ENCODE measurements at places on chromosomes 16 and 17. TPM values are rescaled to one million over a fixed set of nuclear protein-coding genes. Genes with fewer than 3 reads are reported as not detected.

Gene ZNF785
- total RNA-seq = 3.9 TPM

Gene TP53TG3
- total RNA-seq = 0.10 TPM

Gene MYH10
- 18.8 TPM for total RNA-seq

Gene SLFN14
- not detected for total RNA-seq

Gene SLC5A11
- total RNA-seq = not detected

Gene GFAP
- total RNA-seq = not detected

Gene KRT39
- total RNA-seq = 0.24 TPM

Gene COPRS
- 148 TPM for total RNA-seq

Gene P2RX1
- not detected for total RNA-seq

Gene NXN
- total RNA-seq = 8.4 TPM

Gene MYO1D
- total RNA-seq = 21.6 TPM

Gene MYH1
- total RNA-seq = not detected

Gene VPS35
- total RNA-seq = 123 TPM

Gene PRSS27
- 1.1 TPM for total RNA-seq

Gene SMIM5
- total RNA-seq = not detected

GRCh38 chr16:24088767-24089166 is 167.4 kb upstream of the CACNG3 start:
- DNase-seq = no peak

DNA sequence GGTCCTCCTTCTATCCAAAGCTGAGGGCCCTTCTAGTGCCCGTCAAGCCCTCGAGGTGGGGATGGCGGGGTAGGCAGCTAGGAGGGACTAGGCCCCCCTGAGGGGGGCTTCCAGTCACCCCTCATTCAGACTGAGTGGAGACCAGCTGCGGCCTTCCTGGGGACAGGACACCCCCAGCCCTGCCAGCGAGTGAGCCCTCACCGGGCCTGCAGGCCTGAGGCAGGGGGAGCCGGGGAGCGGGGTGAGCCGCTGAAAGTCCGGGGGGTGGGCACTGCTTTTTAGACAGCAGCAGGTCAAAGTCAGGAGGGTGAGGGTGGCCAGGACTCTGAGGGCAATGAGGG is 8.7 kb upstream of the KREMEN2 start:
- no peak for DNase-seq

- DNase-seq = no peak
Observed at GRCh38 chr17:80941743-80942422, 49.8 kb upstream of the CHMP6 start.

GRCh38 chr17:59346876-59347407 is 15.5 kb downstream of the YPEL2 start:
- no peak for DNase-seq

DNA sequence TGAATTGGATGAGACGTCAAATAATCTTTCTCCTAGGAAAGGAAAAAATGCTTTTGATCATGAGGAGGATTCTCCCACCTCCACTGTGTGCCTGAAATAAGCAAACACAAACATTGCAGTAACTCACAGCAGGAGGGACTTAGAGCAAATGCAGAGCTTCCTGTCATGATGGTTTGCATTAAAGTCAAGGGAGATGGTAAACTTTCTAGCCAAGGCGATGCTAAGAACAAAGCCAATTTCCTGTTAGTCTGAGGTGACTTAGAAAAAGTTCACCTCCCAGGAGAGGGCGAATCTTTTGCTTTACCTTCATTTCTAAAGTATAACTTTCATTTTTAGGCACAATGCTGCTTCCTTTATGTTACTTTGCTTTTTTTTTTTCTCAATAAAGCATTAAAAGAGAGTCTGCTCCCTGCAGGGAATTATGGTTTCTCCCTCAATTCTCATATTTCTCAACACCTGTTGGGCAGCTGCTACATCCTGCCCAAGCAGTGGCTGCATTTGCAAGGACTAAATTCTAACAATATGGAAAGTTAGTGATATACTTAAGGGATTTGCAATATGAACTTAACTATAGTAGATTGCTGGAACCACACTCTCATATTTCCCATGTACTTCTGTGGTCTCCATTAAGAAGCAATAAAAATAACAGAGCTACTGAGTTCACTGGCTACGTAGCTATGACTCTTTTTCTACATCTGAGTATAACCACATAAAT is 175.6 kb downstream of the PCTP start:
- DNase-seq = no peak

- DNase-seq = peak; percentile 28
Observed at GRCh38 chr16:23803591-23804123, 32.1 kb upstream of the PRKCB start.

DNA sequence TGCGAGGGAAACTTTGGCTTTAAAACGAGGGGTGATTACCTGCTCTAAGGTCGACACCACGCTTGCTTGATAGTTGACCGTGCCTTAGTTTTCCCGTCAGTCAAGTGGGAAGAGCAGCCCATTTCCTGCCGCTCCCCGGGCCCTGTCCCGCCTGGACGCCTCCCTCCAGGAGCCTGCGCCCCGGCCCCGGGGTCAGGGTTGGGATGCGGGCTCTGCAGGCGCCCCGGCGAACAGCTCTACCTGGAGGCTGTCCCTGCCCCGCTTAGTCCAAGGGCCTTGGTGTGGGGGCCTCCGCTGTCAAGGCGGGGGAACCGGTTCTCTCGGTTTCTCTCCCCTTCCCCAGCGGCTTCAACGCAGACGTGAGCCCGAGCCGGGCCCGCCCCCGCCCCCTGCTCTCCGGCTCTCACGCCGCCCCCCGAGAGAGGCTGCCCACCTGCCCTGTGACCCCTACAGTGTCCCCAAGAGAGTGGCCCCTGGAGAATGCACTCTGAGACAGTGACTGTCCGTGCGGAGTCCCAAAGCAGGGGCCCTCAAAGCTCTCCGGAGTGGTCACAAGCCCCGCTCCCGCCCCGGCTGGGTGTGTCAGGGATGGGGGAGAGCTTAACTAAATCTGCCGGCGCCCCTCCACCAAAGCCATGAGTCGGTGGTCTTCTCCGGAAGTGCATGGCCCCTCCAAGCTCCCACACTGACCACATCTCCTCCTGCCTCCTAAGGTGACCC is 117.4 kb upstream of the SMURF2 start:
- no peak for DNase-seq

DNA sequence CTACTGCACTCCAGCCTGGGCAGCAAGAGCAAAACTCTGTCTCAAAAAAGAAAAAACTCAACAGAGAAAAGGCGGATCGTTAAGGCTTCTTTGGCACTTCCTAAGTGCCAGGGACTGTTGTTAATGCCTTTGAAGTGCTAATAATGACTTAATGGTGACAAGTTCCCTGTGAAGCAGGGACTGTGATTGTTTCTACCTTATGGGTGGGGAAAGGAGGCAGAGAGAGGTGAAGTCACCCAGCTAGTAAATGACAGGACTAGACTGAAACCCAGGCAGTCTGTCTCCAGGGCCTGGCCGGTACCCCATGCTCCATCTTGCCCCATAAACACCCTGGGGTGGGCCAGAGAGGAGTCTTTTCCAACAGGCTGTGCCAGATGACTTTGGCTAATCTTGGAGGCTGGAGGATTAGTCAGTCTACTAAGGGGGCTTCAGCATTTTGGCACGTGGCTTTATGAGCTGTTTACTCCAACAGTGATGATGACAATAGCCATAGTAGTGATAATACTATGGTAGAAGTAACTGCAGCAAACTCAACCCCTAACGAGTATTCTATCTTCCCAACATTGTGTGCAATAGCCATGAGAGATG is 26.9 kb downstream of the ABCC1 start:
- no peak for DNase-seq

DNA sequence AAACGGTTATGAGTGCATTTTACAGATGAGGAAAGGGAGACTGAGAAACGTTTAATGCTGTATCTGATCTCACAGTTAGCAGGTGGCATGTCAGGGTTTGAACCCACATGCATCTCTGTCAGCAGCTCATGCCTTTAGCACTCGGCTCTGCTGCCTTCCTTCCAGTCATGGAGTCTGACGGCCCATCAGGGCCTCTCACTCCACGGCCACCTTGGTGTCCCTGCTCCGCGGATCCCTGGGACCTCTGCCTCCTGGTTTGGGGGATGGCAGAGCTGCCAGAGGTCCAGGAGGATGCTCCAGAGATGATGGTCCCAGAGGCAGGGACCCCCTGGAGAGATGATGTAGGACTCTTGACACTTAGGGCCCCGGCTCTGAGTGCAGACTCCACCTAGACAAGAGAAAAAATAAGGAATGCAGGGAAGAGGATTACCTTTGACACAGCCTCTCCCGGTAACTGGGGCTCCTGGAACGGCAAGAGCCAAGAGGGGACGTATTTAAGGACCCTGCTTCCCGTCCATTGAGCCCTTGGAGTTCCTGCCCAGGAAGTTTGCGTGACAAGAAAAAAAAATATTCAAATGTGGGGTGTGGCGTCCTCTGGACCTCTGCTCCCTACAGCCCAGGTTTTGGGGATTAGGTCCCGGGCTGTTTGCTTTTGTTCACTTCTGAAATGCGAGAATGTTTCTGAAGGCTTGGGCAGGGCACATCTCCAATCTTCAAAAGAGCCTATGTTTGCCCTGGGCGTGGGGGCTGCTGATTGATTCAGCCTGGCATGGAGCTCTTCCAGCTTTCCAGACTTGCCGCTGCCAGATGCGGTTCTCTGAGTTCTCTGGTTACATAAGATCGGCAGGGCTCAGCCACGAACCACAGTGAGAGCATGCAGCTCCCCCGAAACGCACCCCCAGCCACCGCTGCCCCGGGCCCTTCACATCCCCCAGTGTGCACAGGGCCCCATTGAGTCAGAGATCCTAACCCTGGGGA is at the start of gene ALDH3A1:
TSS of gene ALDH3A1 (minus strand) at position 470 of the 978 bp plus-strand sequence. CDS start 3,169 bp downstream, outside the sequence.
- peak; percentile 61 for DNase-seq

DNA sequence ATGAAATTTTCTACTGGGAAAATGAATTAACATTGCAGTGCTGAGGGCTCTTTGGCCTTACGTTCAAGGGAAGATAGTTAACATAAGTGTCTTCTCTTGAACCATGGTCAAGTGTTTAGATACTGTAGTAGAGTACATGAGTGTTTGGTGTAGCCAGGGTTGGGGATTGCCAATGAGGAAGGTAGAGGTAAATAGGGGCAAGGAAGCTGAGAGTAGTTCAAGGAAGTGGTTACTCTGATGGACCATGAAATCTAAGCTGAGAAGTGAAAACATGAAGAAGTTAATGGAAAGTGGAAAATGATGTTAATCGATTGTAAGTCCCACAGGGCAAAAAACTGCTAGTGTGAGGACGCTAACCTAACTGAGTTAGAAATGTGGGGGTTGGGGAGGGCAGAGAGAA is 249.6 kb upstream of the AXIN2 start:
- no peak for DNase-seq

- DNase-seq = no peak
Observed at GRCh38 chr17:59488805-59489204, 76.6 kb upstream of the DHX40 start.

GRCh38 chr16:48641770-48642169 is 31.8 kb upstream of the N4BP1 start:
- DNase-seq = no peak

GRCh38 chr16:12794486-12795387 is 8.9 kb downstream of the CPPED1 start:
- no peak for DNase-seq

DNA sequence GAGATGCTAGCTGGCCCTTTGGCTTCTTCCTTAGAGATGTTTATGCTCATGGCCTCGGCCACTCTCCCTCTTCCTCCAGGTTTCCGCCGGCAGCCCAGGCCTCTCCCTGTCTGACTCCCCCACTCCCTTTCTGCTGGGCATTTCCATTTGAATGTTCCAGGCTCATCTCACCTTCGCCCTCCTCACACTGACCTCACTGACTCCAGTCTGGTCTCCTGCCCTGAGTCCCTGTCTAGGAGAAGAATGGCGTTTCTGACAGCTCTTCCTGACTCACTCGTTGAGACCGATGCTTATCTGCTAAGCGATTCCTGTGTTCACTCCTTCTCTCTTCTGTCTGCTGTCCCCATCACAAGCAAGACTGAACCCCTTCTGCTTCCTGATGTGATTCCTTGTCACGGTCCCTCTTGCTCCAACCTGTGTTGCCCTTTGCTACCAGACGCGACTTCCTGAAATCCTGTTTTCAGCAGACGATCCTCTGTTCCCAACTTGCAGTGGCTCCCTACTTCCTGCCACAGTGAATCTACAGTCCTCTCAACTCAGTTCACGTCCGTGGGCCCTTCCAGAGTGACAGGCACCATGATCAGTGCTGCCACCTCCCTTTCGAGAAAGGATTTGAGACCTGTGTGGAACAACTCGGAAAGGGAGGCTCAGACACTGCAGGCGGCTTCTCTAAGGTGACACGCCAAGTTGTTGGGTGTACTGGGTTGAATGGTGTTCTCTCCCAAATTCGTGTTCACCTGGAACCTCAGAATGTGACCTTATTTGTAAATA is 176.4 kb downstream of the MSI2 start:
- no peak for DNase-seq

- no peak for DNase-seq
Observed at GRCh38 chr16:7381671-7382070, 49.0 kb downstream of the RBFOX1 start.

DNA sequence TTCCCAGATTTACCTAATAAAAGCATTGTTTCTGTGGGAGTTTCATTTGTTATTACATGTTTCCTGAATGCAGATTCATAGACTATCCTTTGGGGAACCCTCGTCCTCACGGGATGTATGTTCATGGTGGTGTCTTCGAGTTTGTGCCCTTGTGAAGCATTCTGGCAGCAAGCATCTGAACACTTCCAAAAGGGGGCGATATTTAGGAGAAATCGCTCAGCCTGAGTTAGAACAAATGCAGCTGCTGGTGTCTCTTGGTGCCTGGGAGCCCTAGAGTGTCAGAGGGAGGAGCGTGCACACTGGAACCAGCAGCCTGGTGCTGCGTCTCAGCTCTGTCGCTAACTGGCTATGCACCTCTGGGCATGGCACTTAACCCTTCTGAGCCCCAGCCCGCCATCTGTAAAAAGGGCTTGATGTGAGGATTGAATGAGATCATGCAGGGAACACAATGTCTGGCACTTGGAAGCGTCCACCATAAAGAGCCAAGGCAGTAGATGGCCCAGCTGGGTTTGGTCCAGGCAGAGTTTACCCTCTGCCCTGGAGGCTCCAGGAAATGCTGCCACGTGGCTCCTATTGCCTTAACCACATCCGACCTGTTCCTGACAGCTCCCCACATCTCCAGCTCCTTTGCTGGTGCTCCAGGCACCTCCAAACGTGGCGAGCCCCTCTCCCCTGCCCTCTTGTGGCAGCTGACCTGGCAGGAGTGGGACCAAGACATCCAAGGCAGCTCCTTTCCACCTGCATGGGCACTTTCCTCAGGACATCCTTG is 25.0 kb upstream of the C16orf78 start:
- DNase-seq = peak; percentile 5

DNA sequence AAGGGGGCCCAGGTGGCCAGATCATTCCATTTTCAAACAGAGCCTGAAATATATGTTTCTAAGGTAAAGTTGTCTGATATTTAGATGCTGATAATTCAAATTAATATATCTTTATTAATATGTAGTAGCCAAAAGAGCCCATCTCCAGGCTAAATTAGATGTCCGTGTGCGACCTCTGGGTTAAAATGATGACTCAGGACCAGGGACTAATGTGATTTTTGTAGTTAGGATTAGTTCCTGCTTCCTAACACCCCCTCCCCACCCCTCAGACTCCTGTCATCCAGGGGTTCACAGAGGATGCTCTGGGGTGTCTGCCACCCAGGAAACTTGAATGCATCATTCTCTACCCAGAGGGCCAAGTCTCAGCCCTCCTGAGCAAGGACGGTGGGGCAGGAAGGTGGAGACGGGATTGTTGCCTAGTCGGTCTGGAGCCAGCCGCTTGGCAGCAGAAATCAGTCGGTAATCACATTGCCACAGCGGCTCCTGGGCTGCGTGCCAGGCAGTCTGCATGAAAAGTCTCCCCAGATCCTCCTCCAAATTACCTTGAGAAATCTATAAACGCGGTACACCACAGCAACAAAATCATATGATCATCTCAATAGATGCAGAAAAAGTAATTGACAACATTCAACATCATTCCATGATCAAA is 29.8 kb downstream of the CNGB1 start:
- peak; percentile 51 for DNase-seq

- DNase-seq = no peak
Observed at GRCh38 chr17:29615048-29615385, 7.7 kb downstream of the CORO6 start.

GRCh38 chr17:62714016-62714777 is 86.7 kb downstream of the MRC2 start:
- DNase-seq = no peak

Data from RPMI7951 (cell line).